NCI-H2029 treated with DMSO at 0.1 percent for 48 hours (cell line): ENCODE measurements at places on chromosomes 3 and 15.

GRCh38 chr3:54120657-54121413, 1.5 kb upstream of the CACNA2D3 start:
- peak; percentile 32 for DNase-seq

DNA sequence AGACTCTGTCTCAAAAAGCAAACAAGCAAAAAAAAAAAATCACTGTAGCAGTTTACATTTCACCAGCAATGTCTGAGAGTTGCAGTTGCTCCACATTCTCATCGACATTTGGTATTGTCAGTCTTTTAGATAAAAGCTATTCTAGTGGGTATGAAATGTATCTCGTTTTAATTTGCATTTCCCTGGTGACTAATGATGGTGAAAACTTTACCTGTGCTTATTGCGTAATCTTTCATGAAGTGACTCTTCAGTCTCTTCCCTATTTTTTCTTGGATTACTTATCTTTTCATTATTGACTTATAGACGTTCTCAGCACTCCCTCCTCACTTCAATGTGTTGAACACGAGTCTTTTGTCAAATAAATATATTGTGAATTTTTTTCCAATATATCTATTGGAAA, 37.2 kb upstream of the CLSTN2 start:
- DNase-seq: no peak

- no peak for DNase-seq
Measured at GRCh38 chr3:90069748-90070147, 962.3 kb downstream of the EPHA3 start.

DNA sequence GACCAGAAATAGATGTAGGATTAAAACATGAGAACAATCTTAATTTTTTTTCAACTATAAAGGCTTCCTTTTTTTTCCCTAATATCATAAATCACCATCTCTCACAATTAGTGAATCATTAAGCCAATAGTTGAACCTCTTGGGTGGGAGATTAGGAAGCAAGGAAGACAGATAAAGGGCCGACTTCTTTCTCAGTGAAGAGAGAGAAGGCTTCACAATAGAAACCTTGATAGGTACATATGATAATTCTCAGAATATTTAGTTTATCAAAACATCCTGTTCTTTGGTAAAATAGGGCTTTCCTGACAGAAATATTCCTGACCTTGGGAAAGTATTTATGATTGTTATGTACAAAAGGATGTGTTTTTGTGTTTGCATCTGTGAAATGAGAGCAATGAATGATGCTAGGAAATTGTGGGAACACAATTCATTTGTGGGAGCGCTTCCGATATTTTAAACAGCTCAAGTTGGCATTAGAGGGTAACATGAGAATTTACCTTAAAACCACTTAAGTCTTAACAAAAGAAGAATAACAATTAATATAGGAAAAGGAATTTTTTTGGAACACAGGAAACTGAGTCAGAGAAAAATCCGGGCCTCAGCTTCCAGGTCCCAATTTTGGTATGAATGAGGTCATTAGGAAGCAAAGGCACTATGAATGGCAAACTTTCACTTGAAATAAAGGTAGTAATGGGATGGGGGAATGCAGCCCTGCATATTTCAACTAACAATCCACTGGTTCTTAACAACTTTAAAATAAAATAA, 263.2 kb upstream of the TGFBR2 start:
- no peak for DNase-seq

DNA sequence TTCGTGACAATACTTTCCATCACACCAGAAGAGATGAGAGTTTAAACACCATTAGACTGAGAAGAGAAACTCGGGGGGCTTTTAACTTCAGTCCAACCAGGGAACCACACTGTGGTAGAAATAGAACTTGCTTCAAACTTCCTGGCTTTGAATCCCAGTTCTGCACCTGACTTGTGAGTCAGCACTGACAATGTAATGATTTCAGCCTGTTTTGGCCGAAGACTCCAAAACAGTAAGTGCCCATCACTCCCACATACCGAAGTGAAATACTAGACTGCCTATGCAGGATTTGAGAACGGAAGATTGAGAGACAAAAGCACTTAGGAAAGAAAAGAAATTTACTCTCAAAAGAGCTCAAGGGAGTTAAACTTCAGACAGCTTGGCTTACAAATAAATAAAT, 27.0 kb downstream of the C2CD4B start:
- no peak for DNase-seq

DNA sequence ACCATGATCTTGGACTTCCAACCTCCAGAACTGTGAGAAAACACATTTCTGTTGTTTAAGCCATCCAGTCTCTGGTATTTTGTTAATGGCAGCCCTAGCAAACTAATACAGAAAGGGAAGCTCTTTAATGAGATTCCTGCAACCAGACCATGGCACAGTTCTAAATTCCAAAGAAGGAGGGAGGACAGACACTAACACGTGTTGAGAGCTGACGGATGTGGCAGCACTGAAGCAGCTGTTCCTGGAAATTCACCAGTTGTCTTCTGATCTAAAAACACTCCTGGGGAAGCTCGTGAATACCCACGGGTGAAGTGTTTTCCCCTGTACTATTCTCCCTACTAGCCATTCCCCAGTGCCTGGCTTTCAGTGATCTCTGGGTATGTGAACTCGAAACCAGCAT, 56.7 kb downstream of the RPL22L1 start:
- DNase-seq: no peak

DNA sequence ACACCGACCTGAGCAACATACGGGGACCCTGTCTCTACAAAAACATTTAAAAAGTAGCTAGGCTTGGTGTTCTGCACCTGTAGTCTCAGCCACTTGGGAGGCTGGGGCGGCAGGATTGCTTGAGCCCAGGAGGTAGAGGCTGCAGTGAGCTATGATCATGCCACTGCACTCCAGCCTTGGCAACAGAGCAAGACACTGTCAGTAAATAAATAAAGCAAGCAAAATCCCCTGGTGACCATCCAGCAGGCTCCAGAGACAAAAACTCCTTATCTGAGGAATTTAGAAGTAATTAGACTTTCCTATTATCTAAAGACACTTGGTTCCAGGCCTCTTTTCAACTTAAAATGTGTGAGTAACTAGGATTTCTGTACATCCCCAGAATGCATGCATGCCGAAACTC, 29.5 kb upstream of the ZNF774 start:
- DNase-seq: no peak

DNA sequence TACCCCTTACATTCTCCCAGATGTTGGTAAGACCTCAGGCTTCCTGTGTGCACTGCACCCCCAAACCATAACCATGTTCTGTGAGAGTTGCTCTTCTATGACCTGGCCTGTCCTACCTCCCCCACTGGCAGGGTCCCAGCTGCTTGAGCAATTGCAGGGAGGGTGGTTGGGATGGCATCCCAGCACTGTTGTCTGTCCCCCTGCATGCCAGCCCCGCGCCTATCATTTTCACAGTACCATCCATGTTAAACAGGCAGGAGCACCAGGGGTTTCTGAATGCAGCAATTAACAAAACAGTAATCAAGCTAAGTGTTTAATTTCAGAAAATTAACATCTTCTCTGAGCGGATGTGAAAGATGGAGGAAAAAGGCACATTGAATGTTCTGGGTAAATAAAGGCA, 345.5 kb downstream of the EPHB1 start:
- no peak for DNase-seq

DNA sequence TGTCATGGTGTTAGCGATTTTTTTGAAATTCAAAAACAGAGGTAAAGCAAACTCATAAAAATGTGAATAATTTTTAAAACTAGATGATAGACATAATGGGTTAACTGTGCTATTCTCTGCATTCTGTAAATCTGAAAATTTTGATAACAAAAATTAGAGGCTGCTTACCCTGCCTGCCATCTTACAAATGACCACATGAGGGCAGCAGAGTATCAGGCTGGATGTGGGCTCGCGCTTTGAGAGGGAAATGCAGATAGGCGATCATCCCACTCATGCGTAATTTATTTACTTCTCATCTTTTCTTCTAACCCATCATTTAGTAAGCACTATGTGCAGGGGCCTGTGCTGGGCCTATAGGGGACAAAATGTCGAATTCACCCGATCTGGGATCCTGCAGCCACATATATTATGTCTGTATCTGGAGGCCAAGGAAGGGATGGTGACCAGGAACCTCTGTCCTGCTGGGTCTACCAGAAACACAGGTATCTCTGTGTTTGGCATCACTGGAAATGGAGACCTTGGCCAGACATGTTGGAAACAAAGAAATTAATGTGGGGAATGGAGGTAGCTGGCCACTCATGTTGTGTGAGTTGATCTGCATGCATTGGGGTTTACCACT, 7.8 kb upstream of the RAD18 start:
- DNase-seq: peak; percentile 58

- no peak for DNase-seq
Measured at GRCh38 chr3:127277561-127277960, 10.3 kb downstream of the PRR20G start.

- DNase-seq: no peak
Measured at GRCh38 chr3:54481606-54482365, 359.4 kb downstream of the CACNA2D3 start.
